Brain (organoid and tissue), 16 donors: ENCODE measurements at places on chromosomes 1 and 21.

DNA sequence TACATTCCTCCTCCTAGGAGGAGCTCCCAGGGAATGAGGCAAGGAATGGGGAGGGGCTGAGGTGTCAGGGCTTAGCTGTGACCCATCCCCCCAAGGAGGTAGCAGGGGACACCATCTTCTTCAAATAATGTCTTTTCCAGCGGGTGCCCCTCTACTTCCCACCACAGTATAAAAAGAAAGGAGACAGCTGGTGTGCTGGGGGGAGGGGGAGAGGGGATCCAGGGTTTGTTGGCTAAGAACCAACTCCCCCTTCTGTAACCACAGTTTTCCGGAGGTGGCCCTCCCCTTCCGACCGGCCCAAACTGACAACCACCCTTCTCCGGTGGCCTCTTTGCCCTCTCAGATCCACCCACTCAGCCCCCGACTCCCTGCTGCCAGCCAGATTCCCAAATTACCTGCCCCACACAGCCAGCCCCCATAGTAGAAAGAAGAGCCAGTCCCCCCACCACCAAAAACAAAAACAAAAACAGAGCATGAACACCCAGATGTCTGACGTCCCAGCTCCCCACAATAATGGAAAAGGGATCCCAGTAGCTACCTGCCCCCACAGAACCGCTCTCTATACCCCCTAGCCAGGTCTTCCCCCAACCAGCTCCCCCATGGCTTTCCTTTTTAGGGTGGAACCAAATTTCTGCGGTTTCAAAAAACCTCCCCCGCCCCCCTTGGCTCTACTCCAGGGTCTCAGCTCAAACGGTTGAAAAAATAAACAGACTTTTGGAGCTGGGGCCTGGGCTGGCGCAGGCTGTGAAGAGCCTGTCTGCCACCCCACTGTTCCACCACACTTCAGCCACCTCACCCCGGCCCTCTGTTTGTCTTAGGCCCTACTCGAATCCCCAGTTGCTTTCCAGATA, 2.1 kb downstream of the ARHGEF2 start:
- peak; percentile 91 for DNase-seq

GRCh38 chr21:45479691-45480675, 62.3 kb downstream of the SLC19A1 start:
- DNase-seq, result no peak

- no peak for DNase-seq
These were observed 144.7 kb downstream of the RYR2 start for GRCh38 chr1:237186675-237187074.

DNA sequence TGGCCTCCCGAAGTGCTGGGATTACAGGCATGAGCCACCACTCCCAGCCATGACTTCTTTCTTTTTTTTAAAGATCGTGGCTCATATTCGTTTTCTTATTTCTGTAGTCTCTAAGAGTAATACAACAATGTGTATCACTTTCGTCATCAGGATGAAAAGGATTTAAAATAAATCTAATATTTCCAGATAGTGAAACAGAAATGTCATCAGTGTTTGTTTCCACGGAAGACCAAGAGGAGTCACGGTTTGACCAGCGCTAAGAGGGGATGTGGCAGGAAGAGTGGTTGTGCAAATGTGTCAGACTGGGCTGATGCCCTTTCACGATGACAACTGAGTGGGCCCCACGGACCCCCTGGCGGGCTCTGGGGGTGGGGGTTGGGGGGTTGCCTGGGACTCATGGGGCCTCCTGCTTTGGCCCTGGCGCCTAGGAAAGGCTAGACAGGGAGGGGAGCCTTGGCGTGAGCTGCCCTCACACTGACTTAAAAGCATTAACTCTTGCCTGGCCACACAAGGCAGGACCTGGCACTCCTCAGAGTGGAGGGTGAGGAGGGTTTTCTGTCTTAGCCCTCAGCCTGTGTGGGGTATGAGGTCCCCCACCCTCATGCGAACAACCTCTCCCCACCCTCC, 8.4 kb downstream of the SOX13 start:
- no peak for DNase-seq

DNA sequence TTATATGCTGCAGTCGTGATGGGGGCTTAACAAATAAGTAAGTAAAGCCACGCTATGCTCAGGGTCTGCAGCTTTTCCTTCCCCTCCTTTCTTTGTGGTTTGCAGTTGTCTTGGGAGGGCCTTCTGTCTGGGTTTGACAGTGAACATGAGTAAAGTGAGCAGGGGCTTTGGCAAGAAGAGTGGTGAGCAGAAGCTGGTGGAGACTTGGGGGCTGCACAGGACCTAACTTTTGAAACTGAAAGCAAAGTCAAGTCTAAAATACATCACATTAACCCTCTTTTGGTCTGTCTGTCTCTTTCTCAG, 368.6 kb upstream of the VAMP3 start:
- DNase-seq, result no peak

DNA sequence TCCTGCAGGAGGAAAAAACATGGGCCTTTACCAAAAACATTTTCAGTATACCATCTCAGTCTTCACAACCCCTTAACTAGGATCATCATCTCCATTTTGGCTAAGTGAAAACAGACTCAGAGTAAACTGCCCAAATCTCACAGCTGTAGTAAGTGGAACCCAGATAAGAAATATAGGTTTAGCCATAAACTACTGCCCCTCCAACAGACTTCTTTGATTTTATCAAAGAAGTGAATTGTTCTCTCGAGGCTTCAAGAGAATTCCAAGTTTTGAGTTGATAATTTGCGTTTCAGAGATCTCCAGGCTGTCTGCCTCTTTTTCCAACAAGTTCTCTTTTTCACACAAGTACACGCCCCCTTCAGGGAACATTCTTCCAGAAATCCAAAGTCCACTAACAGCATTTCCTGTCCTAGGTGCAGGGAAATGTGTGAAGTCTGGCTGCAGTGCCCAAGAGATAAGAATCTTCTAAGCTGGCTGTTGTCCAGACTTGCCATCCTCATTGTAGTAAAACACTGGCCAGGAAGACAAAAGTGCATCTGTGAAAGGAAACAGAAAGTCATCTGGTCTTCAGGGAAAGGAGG, 30.8 kb downstream of the RNF19B start:
- no peak for DNase-seq

GRCh38 chr1:12469493-12469892, 148.5 kb downstream of the DHRS3 start:
- DNase-seq, result peak; percentile 37

GRCh38 chr1:54547601-54548388, at the start of gene ACOT11:
ACOT11 (plus strand) TSS chr1:54548228; CDS start chr1:54548310, 82 bp downstream.
- peak; percentile 81 for DNase-seq

GRCh38 chr1:50665413-50665812, 242.2 kb upstream of the DMRTA2 start:
- DNase-seq, result no peak

GRCh38 chr21:35674895-35675470, 385.3 kb downstream of the SETD4 start:
- no peak for DNase-seq

- no peak for DNase-seq
These were observed 72.6 kb upstream of the TARDBP start for GRCh38 chr1:10939654-10940450.

- no peak for DNase-seq
These were observed 1.8 kb downstream of the LPGAT1 start for GRCh38 chr1:211828584-211829342.

DNA sequence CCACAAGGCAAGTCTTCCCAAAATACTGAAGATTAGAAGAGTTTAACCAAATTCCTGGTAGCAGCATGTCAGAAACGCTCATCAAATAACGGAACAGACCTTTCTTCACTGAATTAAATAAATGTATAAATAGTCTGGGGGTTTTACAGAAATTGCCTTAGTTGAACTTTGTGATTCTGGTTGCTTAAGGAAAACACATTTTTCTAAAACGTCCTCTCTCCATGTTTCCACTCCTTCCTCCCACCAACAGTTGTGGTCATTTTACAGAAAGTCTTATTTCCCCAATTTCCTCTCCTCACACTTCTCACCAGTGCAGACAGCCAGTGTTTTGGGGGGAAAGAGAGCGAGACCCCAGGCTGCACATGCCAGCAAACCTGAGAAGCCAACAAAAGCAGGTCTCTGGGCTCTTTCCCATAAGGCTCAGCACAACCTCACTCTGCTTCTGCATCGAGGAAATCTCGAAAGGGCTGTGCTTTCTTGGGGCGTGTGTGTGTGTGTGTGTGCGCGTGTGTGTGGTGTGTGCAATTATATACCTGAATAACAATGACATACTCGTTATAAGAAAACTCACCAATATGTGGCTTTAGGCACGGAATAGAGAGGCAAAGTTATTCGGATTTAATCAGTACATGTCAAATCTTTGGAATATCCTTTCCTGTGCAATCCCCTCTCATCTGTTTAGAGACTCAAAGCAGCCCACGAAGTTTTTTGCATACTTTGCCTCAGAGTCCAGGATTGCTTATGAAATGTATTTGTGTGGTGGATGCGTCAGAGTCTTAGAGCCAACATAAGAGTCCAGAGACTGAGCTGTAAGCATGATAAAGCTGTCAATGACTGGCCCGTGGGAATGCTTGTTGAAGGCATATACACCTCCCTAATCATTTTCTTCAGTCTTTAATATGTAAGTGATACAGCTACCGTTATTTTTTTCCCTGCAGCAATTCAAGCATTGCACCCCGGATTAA, 2.0 kb downstream of the KCNJ15 start:
- DNase-seq, result no peak

DNA sequence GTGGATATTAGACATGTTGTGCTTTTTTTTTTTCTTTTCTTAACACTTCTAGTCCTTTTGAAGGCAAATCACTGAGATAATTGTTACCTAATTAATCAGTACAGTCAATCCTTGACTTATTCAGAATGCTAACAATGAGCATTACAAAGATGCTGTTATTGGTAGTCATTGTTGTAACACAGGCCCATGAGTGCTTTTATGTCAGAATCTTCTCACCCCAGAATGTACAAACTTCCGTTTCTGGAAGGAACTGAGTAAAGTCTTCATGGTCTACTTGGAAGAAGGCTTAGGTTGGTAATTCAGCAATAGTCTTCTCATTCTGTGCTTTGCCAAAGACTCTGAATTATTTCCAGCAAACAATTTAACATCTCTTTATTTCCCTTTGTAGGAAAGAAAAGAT, 3.1 kb downstream of the KCNK1 start:
- no peak for DNase-seq

DNA sequence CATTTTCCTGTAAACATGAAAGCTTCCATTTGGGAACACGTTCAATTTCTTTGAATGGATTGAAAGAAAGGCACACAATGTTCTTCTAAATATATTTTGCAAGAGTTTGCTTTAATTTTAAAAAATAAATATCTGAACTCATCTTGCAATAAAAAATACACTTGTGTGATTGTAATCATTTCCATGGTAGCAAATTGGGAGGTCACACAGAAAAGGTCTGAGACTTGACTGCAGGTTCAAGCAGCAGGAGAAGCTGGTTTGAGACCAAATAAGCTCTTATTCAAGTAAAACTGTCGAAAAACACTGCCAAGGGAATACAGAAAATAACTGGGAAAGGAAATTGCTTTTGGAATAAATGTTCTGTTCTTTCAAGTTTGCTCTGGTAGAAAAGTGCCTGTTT, 498.9 kb downstream of the ADGRL2 start:
- no peak for DNase-seq

DNA sequence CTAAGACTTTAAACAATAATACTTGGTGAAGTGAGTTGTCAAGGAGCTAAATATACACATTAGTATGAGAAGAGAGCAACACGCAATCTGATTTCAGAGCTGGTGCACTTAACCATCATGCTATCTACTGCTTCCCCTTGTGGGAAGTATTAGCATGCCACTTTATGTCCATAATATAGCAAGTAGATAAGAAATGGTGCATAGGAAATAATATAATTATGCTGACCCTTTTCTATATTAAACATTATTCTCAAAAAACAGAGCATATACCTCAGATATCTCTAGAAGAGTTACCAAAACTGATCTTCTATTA, 63.4 kb downstream of the MAGI3 start:
- DNase-seq, result no peak

GRCh38 chr1:211231873-211232272, 27.3 kb upstream of the RCOR3 start:
- DNase-seq, result no peak

DNA sequence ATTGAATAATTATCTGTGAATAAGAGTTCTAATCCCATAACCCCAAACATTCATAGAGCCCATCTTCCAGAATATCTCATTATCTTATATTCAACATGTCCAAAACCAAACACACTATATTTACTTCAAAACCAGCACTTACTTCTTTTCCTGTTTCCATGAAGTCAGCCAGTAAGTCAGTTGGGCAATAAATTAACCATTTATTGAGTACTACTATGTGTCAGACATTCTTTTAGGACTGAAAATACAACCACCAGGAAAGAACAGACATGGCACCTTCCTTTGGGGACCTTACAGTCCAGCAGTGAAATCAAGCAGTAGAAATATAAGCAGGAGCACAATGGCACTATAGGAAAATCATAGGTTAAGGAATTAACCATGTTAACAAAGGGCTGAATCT, 8.8 kb downstream of the AK5 start:
- no peak for DNase-seq

DNA sequence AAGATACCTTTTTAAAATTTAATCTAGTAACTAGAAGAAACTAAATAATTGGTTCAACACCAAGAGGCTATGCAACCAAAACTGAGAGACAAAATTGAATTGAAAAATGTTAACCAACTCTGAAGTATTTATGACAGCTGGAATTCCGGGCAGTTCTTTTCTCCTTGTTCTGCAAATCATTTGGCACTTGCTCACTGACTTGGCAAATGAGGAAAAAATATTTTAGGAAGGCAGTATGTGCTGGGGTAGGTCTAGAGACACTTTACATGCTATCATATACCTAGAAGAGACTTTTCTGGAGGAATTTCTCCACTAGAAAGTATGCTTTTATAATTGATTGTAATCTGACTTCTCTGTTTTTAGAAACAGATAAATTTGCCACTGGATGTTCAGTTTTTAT, 22.1 kb upstream of the SH3D21 start:
- no peak for DNase-seq

DNA sequence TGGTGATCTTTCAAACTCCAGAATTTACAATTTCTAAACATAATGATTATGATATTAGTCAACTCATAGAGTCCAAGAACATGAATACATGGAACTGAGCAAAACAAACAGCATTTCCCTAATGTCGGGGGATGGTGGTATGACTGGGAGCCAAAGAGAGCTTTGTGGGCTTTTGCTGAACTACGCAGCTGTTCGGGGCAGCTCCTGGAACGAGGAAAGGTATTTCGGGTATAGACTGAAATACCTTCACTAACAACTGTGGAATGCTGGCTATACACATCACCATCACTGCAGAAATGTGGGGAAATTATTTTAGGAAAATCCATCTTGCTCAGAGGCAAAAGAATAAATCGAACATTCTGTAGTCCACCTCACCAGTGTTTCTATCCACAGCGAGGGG, 30.2 kb upstream of the VPS26C start:
- DNase-seq, result no peak
